ENCODE measurements at places on chromosomes 7 and 10.

DNA sequence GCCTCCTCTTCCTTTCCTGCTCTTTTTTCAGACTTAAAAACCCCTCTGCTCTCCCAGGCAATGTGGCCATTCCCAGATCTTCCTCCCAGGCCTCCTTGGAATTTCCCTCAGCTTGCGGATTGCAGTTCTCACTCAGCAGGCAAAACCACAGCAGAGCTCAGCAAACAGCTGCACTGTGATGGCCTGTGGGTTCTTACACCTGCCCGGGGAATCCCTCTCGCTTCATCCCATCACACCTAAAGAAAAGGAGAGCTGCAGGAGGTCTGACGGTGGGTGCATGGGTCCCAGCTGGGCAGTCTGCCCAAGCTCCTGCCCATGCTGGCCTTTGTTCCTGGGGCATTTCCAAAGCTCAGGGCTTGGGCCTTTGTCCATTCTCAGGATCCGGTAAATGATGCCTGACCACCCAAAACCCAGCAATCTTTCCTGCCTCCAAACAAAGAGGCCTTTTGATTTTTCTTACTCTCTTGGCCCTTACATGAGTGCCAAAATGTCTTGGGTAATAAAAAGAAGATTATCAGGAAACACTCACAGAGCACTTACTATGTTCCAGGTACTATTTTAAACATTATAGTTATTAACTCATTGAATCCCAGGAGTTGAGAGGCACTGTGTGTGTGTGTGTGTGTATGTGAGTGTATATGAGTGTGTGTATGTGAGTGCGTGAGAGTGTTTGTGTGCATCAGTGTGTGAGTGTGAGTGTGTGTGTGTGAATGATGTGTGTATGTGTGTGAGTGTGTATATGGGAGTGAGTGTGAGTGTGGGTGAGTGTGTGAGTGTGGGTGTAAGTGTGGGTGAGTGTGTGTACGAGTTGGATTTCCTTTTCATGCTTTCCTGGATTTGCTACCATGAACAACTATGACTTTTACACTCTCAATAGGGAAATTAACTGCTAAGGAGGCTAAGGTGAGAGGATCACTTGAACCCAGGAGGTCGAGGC, 64.5 kb upstream of the PODXL start:
- DNase-seq: no peak

GRCh38 chr7:32921896-32922295, 30.3 kb upstream of the KBTBD2 start:
- no peak for DNase-seq

GRCh38 chr10:74824900-74825370, 1.5 kb upstream of the KAT6B start:
- no peak for DNase-seq

GRCh38 chr7:142413280-142414000, 155.6 kb upstream of the PRSS58 start:
- no peak for DNase-seq

GRCh38 chr7:140694592-140694991, 1.9 kb upstream of the NDUFB2 start:
- no peak for DNase-seq

- no peak for DNase-seq
Measured at GRCh38 chr7:149873970-149874643, 338 bp downstream of the ATP6V0E2 start.

DNA sequence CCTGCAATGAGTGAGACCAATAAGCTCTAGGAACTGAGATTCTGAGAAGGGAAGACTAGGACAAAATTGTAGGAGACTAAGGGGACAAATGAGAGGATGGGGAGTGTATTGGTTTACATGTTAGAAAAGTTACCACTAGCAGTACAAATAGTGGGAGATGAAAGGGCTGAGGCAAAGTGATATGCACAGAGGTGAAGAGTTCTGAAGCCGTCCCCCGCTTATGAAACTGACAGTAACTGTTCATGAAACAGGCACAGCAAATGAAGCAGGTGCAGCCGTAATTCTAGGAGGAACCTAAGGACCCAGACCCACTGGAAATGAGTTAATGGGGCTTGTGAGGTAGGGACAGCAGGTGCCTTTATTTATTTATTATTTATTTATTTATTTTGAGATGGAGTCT, 211.3 kb downstream of the PRKG1 start:
- DNase-seq: no peak

- DNase-seq: no peak
Measured at GRCh38 chr10:1130995-1131790, 75.0 kb downstream of the WDR37 start.

GRCh38 chr7:2353936-2354185, 766 bp upstream of the EIF3B start:
- DNase-seq: no peak

- DNase-seq: no peak
Measured at GRCh38 chr7:134757938-134758337, 21.5 kb upstream of the CALD1 start.

DNA sequence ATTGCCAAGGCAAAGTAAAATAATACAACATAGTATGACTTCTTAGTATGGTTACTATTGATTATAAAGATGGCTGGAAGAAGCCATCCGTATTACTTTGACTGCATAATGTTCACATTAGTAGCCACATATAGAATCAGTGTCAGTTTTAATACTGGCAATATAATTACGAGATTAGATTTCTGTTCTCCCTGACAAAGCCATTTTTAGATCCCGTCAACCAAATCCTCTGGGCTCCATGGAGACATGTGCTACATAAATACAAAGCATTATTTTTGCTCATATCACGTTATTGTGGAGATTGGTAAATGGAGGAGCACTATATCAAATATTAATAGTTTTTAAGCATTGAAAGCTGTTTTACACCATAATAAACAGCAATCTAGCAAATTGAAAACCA, 124.0 kb downstream of the MAGI2 start:
- no peak for DNase-seq

DNA sequence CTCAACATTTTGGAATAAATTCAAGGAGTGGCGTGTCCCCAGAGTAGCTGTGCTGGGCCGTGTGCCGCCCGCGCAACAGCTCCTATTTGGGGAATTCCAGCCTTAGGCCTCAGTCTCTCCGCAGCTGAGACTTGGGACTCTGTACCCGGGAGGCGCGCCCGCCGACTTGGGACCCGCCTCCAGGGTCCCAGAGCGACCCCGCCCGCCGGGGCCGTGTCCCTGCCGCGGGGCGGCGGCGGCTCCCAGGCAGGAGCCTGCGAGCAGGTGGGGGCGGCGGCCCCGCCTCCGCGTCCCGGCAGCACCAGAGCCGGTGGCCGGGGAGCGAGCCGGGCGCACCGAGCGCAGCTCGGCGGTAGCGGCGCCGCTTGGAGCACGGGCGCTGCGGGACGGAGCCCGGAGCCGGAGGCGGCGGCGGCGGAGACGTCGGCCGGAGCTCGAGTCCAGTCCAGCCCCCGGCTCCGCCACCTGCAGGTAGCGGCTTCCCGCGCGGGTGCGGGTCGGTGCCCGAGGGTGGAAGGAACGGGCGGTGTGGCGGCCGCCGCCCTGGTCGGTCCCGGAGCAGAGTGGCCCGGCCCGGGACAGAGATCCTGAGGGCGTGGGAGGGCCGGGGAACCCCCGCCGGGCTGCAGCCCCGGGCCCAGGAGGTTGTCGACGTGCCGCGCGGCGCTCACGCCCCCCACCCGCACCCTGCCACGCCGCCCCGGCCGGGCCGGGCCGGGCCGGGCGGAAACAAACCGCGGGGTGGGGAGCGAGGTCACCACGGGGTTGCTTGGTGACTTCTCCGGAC, at the start of gene WIPF3:
TSS of gene WIPF3 (plus strand) at position 301 of the 787 bp plus-strand sequence. CDS start 28,217 bp downstream, outside the sequence.
- peak; percentile 16 for DNase-seq

GRCh38 chr7:16708980-16709379, 44.6 kb upstream of the TSPAN13 start:
- DNase-seq: no peak

DNA sequence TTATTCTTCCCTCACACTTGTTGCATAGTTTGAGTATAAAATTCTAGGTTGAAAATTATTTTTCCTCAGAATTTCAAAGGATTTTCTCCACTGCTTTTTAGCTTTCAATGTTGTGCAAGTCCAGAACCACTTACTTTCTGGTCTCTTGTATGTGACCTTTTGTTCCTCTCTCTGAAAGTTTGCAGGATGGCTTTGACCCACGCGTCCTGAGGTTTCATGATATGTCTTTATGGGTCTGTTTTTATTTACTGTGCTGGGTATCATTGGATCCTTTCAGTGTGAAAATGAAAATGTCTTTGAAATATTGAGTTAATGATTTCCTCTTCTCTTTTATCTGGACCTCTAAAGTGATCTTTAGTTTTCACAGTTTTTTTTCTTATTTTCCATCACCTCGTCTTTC, 38.5 kb downstream of the C1GALT1 start:
- DNase-seq: no peak

GRCh38 chr10:11823122-11823988, at the start of gene PROSER2:
PROSER2 (plus strand) TSS chr10:11823356; CDS start chr10:11852078, 28,722 bp downstream.
- DNase-seq: no peak

DNA sequence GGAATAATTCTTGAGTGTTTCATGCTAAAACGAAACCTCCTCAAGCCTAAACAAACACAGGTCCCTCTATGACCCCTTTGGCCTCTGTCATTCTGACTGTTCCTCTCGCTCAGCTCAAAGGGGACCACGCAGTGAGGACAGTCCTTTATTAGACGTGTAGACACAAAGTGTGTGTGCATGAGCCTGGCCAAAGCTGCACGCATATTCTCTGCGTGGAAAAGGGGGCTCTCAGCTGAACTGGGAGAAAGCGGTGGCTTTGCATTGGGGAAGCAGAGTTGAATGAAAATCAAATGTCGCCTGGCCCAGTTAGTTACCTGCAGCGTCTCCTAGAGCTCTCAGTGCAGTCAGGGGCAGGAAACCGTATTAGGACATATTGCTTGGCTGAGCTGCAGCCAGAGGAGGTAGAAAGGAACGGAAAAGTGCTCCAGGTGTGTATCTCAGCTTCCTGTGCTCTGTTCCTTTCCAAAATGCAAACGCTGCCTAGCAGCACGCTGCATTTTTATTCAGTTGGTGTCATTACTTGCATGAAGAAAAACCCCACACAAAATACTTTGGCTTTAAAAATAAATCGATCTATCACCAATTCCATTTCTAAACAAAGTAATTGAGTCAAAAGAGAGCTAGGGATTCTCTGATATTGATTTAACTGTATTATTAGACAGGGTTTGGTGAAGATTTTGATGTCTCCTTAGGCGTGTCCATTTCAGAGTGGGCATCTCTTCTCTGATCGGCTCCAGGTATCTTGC, 4.9 kb downstream of the GATA3 start:
- no peak for DNase-seq

GRCh38 chr10:106919871-106920282, 244.6 kb downstream of the SORCS1 start:
- DNase-seq: no peak

GRCh38 chr10:70528741-70529362, 50.3 kb downstream of the PALD1 start:
- no peak for DNase-seq

DNA sequence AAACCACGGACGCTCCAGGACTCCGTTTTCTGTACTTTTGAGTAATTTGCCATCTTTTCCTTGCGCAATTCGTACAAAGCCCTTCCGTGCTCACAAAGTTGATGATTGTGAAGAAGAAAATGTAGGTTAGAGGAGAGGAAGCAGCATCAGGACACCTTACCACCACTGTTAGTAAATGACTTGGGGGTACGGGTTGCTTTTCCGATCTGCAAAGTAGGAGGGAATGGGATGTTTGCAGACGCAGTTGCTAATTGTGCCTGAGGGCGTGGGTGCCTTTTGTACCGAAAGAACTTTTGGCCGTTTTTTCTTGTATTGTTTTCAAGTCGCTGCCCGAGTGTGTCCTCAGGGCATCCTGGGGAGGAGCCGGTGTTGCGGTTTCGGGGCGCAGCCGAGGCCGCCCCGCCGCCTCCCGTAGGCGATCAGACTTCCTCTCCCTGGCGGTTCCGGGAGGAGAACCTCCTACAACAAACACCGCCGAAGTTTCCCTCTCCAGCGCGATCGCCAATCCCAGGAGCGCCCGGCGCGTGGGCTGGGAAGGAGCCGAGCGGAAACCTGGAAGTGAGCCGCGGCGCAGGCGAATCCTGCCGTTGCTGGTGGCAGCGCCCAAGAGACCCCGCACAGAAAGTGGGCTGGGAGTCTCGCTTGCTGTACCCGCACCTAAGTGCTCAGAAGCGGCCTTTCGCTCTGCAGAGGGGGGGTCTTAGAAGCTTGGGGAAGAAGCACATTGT, 1.0 kb downstream of the PRR15 start:
- no peak for DNase-seq

- no peak for DNase-seq
Measured at GRCh38 chr10:69397972-69398371, 18.7 kb downstream of the TACR2 start.

DNA sequence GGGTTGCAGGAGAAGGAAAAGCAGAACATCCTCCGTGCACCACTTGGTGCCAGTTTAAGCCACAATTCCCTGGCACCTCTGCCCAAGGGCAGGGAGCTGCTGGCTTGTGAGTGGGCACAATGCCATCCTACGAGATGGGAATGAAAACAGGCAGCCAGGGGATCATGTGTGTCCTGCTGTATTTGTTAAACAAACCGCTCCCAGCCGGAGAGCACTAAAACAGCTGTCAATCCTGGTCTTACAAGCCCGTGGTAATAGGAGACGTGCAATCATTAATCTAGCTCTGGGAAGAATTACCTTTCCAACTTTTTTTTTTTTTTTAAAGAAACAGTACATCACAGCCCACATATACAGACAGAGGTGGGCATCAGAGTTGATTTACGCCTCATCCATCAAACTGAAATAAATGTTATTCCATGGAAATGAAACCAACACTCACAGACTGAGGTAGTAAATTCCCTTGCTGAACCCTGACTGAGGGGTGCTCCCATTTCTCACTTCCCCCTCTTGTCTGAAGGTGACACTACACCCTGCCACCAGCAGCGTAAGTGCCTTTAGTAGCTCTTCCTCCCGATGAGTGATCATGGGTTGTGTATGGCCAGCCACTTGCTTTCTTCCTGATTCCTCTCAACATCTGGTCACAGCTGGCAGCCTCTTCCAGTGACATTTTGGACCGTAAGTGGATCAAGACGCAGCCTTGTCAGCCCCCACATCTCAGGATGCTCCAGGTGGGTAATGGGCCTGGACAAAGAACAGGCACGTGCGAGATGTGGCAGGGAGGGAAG, 143.8 kb downstream of the TEX36 start:
- DNase-seq: peak; percentile 20

- DNase-seq: no peak
Measured at GRCh38 chr10:75971402-75972211, 540.2 kb downstream of the LRMDA start.

DNA sequence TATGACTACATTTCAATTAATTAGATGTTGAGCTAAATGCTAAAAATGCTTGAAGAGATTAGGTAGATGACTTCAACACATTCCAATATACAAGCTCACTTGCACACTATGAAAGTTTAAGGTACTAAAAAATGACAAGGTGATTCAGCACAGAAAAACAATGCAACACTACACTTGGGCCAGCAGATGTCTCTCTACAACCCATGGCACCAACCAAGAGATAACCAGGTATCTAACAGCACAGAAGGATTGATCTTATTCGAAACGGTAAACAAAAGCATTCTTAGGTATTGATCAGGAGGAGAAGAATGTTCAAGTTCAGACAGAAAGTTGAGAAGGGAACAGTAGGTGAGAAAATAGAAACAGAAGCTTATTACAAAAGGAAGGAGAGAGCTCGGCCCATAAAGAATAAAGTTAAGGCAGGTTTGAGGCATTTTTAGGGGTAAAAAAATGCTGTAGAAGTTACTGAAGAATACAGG, 248.2 kb upstream of the KLF14 start:
- DNase-seq: peak; percentile 63

- no peak for DNase-seq
Measured at GRCh38 chr7:17368856-17369524, 70.5 kb downstream of the AHR start.

- DNase-seq: no peak
Measured at GRCh38 chr10:98396096-98397063, 18.6 kb downstream of the PYROXD2 start.
